ENCODE measurements at places on chromosomes 4 and X.

GRCh38 chr4:74042681-74043080 is 4.2 kb upstream of the CXCL3 start:
- no peak for DNase-seq

- no peak for DNase-seq
These were observed 43.2 kb upstream of the BMPR1B start for GRCh38 chr4:94714365-94715160.

DNA sequence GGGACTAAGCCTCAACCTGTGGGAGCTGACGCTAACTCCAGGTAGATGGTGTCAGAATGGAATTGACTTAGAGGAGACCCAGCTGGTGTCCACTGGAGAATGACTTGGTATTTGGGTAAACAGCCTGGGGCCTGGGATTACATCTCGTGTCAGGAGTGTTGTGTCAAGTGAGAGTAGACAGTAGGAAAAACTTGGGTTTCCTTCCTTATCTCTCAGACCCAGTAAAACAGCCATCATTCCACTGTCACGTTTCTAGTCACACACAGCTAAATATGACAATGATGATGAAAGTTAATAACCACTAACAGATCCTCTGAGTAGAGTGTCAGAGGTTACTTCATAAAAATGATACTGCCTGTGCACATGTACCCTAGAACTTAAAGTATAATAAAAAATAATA is 13.8 kb downstream of the ZNF674 start:
- DNase-seq: no peak

DNA sequence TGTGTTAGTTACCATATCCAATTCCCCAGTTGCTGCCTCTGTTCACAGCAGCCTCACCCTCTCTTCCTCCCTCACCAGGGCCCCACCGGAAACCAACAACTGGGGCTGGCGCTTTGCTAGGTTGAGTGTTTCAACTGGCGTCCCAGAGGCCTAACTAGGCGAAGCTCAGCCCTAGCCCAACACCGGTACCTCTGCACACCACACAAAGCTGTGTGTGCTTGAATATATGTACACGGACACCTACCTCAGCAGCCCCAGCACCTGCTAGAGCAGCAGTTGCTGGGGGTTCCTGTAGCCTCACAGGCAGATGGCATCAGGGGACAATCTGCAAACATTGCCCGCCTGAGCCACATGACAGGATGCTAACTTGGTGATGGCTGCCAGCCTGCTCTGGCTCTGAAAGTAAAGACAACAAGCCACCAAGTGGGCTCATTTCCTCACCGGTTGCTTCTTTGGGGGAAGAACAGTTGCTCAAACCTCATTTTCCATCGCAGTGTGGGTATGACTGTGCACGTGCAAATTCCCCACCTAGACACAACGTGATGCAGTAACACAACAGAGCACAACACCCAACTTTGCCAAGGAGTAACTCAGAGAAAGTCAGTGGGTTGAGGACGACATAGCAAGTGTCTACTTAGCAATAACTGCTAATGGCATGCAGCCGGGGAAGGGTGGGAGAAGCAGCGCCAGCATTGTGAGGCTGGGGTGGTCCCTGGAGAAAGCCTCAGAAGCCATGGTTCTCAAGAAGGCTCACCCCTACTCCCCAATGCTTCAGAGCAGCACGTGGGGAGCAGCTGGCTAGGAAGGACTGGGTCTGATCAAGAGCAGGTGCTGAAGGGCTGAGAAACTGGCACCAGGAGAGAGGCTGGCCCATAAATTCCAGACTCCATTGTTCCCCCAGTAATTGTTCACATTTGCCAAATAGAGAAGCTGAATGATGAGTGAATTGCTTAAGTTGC is 139.5 kb downstream of the SH3KBP1 start:
- DNase-seq: no peak

DNA sequence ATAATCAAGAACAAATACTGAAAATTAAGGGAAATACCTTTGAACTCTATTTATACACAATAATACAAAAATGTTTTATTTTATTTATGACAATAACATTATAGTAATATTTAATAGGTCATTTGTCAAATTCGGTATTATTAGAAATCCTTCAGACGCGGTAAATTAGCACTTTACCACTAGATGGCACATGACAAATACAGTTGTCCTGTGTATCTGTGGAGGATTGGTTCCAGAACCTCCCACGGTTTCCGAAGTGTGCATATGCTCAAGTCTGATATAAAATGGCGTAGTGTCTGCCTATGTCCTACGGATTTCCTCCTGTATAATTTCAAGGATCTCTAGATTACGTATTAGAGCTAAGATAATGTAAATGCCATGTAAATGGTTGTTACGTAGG is 8.1 kb upstream of the LINC00632 start:
- DNase-seq: no peak

DNA sequence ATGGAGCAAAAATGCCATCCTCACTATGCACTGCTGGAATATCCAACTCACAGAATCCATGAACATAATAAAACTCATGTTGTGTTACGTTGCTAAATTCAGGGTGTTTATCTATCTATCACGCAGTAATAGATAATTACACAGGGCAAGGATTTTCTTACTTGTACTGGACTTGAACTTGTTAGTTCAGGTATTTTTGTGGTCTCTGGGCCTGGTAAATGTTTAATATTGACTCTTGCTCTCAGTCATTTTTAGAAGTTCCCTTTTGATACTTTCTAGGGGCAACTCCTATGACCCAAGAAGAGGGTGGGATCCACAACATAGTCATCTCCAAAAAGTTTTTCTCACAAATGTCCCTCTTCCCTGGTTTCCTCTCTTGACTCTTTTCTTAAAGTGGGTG is 522.4 kb upstream of the IGFBP7 start:
- no peak for DNase-seq

GRCh38 chr4:119765951-119766350 is 137.3 kb upstream of the PDE5A start:
- DNase-seq: no peak

Measured in cerebellar nuclear complex (tissue), 1 donor.